Inflammatory macrophage treated with lipopolysaccharide for 4 hours (primary cell): ENCODE measurements at places on chromosomes 7 and 10.

DNA sequence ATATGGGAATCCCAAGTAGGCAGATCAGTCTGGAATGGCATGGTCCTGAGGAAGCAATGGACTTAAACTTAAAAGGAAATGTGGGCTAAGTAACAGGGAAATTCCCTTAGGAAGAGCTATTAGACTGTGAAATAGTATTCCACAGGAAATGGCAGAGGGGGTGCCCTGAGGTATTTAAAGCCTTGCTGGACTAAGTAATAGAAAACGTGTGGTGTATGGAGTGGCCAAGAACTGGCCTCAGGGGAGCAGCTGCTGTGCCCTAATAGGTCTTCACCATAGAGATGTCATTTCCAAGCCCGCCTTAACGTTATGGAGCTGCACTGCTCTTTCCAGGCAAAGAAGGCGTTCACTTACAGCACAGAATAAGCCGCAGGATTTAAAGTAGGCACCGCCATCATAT is 365.2 kb upstream of the ZMIZ1 start:
- DNase-seq = no peak

- no peak for DNase-seq
Measured at GRCh38 chr10:4006858-4007257, 221.8 kb upstream of the KLF6 start.

GRCh38 chr7:158771213-158771834 is 58.0 kb downstream of the ESYT2 start:
- no peak for DNase-seq

DNA sequence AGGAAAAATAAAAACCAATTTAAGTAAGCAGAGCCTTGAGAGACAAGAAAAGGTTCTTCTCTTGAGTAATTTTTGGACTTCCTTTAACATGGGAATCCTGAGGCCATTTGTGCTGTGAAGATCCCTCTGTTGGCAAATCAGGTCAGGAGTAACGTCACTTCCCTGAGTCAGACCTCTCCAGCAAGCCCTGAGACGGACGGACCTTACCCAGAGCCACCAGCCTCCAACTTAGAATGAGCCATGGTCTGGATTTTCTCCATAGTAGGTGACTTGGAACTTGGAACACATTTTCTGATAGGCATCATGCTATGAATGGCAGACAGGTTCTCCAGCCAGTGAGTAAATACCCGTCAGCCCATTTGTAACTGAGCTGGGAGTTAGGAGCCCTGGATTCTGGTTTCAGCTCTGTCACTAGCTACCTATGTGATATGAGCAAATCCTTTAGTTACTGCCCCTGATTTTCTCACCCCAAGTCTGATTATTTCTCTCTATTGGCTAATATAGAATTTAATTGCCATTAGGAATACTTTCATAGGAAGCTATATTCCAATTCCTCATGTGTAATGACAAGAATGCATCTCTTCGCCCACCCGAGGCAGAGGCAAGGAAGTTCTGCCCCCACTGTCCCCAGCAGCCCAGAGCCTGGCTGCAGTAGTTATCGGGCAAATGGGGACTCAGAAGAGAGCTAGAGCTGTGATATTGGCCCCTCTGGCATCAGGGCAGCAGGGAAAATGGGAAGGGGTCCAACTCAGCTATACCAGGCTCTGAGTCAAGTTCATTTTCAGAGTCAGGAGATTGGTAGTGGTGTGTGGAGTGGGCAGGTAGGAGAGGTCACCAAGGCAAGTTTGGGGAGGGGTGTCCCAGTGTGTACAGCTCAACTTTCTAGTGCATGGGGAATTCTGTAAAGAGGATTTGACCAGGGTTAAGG is 153.7 kb upstream of the AGK start:
- DNase-seq = no peak

DNA sequence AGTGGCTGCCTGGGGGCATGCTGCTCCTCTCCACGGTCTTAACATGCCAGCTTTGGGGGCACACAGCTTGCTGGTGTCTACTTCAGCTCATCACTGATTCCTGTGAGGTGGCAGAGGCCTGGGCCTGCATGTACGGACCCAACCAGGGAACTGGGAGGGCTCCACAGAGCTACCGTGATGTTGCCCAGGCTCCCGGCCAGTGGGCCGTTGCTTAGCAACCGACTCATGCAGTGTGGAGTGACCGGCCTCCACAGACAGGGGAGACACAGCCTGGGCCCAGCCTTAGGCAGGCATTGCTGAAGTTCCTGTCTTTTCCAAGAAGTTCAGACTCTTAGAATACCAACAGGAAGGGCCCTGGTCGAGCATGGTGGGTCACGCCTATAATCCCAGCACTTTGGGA is 25.8 kb upstream of the SH2B2 start:
- no peak for DNase-seq

DNA sequence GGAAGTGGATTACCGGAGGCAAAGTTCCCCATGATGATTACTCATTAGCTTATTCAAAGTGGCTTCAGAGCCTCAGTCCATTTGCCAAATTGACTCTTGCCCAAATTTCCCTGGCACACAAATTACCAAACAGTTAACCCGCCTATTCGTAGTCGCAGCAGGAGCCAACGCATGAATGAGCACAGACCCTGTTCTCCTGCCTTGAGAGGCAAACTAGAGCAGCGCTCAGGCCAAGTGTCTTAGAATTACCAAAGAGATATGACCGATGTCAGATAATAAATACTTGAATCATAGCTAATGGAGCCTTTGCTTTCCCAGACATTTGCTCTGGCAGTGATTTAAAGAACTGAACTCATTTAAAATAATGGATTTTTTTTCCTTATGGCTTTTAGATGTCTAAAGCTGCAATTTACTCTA is 64.9 kb downstream of the CTTNBP2 start:
- DNase-seq = peak; percentile 47

DNA sequence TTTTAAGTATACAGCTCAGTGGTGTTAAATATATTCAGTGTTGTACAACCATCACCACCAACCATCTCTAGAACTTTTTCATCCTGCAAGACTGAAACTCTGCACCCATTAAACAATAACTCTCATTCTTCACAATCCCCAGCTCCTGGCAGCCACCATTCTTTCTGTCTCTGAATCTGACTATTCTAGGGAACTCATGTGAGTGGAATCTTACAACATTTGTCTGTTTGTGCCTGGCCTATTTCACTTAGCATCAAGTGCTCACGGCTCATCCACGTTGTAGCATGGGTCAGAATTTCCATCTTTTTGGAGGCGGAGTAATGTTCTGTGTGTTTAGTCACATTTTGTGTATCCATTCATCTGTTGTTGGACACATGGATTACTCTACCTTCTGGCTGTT is 40.8 kb upstream of the PFKFB3 start:
- peak; percentile 63 for DNase-seq

- no peak for DNase-seq
Measured at GRCh38 chr7:158061026-158061630, 526.5 kb downstream of the PTPRN2 start.

DNA sequence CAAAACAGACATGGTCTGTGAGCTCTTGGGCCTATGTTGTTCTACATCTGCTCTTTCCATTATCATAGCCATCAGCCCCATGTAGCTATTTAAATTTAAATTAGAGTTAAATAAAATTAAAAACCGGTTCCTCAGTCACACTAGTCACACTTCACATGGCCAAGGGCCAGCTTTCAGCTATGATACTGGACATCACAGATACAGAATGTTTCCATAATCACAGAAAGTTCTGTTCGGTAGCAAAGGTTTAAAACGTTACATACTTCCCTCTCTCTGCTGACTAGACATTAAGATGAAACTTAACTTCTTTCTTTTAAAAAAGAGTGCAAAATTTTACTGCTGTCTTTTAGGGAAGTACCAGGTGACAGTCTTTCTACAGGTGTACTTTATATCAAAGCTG is 43.0 kb downstream of the SRPK2 start:
- DNase-seq = no peak

GRCh38 chr7:107725138-107725740 is 18.7 kb upstream of the CBLL1 start:
- DNase-seq = peak; percentile 39

DNA sequence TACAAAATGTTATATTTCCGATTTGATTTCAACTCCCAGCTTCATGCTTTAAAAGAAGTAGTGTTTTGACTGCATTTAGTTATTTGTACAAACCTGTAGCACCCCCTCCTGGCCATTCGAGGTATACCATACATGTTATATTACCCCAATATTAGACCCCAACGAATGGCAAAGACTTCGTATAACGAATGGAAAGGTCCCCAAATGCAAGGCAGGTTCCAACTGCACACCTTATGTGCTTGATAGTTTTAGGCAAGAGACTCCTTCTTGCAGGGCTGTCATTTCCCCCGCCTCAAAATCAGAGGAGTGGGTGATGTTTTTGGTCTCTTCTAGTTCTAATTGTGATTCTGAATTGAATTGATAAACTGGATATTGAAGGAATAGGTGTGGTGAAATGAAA is 101.1 kb upstream of the TARP start:
- peak; percentile 49 for DNase-seq

DNA sequence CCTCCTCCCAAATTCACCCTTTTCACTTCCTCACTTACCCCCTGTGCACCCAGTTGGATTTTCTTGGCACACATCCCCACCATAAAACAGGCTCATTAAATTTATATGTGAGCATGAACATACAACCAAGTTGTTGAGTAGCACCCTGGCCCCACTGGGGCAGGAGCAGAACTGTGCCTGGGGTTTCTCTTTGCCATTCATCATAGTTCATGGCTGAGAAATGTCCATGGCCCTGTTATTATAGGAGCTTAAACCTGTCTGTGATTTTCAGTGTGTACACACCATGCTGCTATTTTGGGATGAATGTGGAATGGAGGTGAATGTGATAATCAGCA is 618.8 kb downstream of the LRMDA start:
- no peak for DNase-seq

GRCh38 chr10:7707102-7707501 is 4.0 kb downstream of the ITIH2 start:
- DNase-seq = no peak

DNA sequence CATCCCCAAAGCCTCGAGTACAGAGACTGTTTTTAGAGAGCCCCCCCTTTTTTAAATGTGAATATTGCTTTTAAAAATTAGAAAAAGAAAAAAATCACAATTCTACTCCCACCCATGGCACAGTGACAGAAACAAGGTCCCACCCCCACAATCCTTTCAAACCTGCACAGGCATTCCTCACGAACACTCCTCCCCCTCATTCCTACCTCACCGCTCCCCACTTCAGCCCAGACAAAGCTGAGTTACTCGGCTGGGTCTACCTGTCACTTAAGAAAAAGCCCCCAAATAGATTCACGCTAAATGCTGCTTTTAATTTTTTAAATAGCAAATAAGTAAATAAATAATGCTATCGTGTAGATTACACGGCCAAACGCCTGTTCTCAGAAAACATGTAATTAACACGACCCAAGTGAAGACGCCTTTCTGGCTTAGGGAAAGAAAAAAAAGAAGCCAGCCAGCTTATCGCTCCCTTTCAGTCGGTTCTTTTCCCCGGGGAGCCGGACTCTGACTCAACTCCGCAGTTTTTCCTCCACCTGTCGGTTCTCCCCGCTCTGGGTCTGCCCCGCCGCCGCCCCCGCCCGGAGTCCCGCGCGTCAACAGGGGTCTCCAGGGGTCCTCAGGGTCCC is 739 bp downstream of the MPP7 start:
- DNase-seq = peak; percentile 19

DNA sequence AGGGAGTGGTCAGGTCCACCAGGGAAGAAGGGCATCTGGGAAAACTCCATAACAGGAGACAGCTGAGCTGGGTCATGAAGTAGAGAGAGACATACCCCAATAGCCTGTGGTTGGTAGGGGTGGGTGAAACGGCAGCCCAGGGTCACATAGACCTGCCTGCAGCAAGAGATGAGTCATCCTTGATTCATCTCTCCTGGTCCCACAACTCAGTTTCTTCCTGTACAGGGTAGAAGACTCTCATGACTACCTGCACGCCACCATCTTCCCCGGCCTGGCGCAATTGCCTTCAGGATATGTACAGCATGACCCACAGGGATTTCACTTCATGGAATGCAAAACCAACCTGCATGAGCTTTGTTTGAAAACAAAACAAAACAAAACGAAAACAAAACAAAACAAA is 45.1 kb upstream of the ADAM12 start:
- no peak for DNase-seq

DNA sequence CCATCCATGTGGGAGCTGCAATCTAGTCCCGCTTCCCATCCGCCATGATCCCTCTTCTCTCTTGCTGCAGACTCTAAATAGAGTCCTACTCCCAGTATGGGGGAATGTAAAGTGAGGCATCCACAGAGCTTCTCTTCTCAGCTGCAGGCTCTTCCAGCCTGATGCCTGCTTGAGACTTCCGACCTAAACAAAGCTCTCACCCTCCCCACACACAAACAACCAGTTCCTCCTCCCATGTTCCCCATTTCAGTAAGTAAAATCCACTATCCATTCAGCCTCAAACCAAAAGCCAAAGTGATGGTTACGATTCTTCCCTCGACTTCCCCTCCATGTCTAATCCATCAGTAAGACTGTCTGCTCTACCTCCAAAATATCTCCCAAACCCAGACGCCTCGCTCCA is 108.2 kb upstream of the NFE2L3 start:
- DNase-seq = peak; percentile 19

GRCh38 chr10:17787087-17787961 is 21.8 kb upstream of the MRC1 start:
- DNase-seq = no peak

- no peak for DNase-seq
Measured at GRCh38 chr7:41367967-41368882, 334.7 kb downstream of the INHBA start.

- peak; percentile 42 for DNase-seq
Measured at GRCh38 chr10:110853921-110854605, 17.7 kb upstream of the PDCD4 start.

DNA sequence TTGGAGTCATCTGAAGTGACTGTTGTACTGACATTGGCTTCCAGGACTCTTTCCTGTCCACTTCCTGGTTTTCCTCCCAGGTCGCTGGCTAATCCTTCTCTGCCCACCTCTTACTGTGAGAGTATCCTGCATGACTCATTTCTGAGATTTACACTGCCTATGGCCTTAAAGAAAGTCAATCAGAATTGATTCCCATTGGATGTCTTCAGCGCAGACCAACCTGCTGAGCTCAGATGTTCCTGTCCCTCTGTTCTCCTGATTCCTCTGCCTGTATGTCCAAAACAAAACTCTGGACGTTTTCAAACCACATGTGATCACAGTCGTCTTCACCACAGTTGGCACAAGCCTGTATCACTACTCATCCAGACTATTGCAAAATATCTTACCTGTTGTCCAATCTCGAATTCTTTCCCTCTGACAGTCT is 262.1 kb downstream of the CREB5 start:
- no peak for DNase-seq

- DNase-seq = no peak
Measured at GRCh38 chr10:98910048-98910447, 325.6 kb downstream of the HPSE2 start.

- DNase-seq = peak; percentile 47
Measured at GRCh38 chr10:3192856-3193635, 20.5 kb upstream of the PITRM1 start.
